ENCODE measurements at places on chromosomes 5 and 9. TPM values are rescaled to one million over a fixed set of nuclear protein-coding genes. Genes with fewer than 3 reads are reported as not detected.

IL31RA gene
- not detected for total RNA-seq

SHISAL2B gene
- not detected for total RNA-seq

LCN12 gene
- not detected for total RNA-seq

DNA sequence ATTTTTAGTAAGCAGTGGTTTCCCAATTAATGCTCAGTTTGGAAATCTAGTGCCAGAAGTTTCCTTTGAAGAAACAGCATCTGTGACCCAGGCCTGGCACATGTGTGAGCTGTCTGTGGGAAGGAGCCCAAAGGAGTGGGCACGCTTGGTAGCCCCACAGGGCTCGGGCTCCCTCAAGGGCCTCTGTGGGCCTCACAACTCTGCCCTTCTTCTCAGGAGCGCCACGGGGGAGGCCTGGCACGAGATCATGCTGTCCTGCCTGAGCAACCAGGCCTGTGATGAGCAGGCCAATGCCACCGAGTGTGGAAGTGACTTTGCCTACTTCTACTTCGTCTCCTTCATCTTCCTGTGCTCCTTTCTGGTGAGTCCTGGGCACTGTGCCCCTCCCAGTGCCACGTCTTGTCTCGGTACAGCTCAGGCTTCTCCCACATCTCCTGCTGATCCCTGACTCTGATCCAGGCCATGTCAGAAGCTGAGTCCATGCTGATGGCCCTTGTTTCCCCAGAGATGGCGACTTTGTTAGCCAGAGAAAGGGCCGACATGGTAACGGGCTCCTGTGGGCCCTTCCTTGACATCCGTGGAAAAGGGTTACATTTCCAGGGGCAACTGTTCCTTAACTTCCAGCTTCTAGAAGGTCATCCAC, 200.4 kb downstream of the CACNA1B start:
- no peak for DNase-seq

DNA sequence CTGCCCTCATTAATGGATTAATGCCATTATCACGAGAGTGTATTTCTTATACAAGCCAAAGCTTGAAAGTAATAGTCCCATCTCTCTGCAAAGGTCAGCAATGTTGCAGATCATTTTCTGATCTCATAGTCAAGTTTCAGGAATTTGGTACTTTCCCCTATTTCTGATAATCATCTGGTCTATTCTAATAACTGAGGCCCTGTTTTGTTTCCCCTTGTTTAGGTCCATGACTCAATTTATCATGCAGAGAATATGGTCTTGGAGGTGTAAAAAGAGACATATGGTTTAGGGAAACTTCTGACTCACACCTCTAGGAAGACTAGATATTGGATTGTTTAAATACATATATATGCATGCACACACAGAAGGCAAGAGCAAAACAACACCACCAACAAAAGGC, 339.3 kb upstream of the NUDT12 start:
- no peak for DNase-seq

DNA sequence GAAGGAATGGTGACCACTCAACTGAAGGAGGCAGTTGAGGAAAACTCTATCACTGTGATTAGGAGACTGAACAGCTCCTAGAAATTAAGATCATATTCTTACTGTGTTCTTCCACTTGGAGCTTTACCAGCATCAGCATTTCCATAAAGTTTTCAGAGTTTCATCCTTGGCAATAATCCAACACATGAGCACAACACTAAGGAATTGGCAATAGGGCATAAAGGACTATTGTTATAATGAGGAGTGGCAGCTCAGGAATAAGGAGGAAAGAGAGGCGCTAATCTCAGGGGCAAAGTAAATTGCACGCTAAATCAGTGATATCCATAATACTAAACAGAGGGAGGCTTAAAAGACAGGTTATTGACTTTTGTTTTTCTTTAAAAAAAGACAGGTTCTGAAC, 338.9 kb downstream of the EFNA5 start:
- no peak for DNase-seq

DNA sequence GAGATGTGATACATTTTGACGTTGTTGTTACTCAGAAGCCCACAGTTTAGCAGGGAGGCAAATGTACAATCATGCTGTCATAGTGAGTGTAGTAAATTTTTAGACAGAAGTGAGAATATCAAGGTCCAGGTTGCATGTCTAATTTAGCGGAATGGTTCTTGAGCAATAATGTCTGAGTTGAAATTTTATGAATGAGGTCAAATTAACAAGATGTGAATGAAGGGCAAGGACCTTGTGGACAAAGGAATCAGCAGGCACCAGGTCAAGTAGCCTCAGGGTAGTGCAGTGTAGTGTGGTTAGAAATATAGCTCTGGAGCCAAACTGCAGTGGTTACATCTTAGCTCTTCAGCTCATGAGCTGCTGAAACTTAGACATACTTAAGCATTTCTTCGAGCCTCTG, 36.2 kb downstream of the TNFSF8 start:
- DNase-seq: no peak

DNA sequence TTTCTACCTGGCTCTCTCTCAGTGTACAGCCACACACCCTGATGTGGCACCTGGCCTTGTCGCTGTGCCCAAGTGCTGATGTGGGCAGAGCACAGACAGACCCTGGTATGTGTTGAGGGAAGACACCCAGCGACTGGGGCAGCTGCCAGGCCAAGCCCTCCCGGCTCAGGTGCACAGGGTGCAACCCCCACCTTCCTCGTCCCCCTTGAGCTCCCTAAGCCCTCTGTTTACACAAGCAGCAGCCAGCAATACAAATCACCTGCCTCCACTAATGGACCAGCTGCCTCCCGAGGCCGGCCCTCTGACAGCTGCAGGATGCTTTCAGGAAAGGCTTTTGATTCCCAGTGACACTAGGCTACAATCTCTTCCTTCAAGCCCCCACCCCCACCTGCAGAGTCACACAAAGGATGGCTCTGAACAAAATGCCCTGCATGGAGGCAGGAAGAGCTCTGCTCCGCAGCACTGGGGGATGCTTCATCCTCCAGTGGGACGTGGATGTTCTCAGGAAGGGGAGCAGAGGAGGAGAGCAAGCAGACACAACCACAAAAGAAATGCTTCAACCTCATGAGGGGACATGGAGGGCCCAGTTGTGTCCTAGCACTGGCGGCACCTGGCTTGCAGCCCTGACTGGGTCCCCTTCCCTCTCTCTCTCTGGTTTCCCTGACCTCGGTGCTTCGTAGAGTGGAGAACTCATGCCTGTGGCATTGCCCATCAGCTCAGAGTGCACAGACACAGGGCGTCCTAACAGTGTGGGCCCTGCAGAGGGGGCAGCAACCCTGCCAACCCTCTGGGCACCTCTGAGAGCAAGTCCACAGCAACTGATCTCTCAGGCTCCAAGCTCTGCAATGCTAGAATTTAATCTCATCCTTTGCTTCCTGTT, 140.8 kb downstream of the BARX1 start:
- DNase-seq: no peak

- peak; percentile 84 for DNase-seq
These were observed 545 bp upstream of the CTSV start for GRCh38 chr9:97039514-97039860.

DNA sequence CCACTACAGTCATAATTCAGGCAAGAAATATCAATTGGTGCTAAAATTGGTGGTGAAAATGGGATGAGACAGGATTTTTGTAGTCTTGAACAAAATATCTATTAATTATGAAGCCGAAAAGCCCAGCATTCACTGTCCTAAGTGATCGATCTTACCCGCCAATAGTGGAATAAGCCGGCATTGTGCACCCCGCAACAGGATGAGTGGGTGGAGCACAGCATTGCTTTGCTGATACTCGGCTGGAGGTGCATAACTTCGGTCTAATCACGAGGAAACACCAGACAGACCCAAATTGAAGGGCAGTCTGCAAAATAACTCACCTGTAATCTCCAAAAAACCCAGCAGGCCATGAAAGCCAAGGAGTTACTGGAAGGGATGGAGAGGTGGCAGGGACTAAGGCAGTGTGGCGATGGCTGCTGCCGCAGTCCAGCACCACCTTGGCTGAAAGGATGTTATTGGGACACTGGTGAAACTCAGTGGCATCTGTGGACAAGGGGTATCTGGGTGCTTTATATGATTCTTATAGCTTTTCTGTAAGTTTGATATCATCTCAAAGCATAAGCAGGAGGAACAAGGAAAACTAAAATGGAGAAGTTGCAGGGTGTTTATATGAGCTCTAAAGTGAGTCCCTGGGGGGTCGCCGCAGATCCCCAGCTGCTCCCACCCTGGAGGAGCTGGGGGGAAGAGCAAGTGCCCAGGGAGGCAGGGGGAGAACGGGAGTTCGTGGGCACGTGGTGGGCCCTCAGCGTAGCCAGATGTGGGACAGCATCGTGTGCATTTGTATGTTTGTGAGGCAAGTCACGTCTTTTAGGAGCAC, 45.2 kb downstream of the AHRR start:
- DNase-seq: peak; percentile 37

DNA sequence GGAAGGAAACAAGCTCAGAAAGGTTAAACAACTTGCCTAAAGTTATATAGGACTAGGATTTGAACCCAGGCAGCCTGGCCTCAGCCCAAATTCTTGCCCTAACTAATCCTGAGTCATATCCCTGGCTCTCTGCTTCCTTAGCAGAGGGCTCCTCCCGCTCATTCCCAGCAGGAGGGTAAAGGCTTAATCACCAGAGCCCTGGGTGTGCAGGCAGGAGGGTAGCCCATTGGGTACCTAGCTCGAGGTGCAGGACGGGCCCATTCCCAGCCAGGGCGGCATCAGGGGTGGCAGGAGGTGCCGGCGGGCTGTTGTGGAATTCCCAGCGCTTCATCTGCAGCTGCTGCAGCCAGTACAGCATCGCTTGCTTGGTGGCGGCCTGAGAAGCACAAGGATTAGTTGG, 3.9 kb downstream of the TBC1D2 start:
- DNase-seq: peak; percentile 95

Measured in osteoblast (primary cell).